Activated CD4-positive, alpha-beta T cell treated with anti-CD3 and anti-CD28 coated beads, Interleukin-2, Interleukin-6, amounts not matched to agents 100 ng/mL and 50 ng/mL, durations not matched to agents 16 hours and 8 hours (primary cell): ENCODE measurements at places on chromosomes 6 and 20.

DNA sequence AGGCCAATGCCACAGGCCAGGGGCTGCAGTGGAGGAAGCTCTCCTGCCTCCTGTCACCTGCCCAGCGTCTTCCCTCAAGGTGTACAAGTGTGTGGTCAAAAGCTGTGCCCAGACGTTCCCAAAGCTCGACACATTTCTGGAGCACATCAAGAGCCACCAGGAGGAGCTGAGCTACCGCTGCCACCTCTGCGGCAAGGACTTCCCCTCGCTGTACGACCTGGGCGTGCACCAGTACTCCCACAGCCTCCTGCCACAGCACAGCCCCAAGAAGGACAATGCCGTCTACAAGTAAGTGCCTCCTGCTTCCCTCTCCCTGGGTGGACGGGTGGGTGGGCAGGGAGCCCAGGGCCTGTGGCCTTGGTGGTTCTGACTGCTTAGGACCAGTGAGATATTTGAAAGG, 38.2 kb downstream of the ZNF341 start:
- DNase-seq = no peak

DNA sequence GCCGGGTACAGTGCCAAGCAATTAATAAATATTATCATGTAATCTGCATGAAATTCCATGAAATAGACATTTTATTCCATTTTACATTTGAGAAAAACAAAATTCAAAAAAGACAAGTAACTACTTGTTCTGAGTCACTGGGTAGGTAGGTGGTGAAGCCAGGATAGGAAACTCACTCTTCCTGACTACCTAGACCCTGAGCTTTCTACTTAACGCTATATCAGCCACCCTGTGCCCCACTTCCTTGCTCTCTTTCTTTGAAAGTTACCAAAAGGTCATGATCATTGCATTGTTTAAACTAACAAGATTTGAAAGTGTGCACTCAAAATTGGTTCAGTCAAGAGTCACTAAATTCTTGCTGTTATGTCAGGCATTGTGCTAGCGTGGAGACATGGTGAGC, 235.7 kb downstream of the CD83 start:
- DNase-seq = no peak

GRCh38 chr20:23644164-23644563, 6.4 kb upstream of the CST3 start:
- no peak for DNase-seq

- no peak for DNase-seq
Measured at GRCh38 chr6:14086701-14087100, 30.9 kb upstream of the CD83 start.

DNA sequence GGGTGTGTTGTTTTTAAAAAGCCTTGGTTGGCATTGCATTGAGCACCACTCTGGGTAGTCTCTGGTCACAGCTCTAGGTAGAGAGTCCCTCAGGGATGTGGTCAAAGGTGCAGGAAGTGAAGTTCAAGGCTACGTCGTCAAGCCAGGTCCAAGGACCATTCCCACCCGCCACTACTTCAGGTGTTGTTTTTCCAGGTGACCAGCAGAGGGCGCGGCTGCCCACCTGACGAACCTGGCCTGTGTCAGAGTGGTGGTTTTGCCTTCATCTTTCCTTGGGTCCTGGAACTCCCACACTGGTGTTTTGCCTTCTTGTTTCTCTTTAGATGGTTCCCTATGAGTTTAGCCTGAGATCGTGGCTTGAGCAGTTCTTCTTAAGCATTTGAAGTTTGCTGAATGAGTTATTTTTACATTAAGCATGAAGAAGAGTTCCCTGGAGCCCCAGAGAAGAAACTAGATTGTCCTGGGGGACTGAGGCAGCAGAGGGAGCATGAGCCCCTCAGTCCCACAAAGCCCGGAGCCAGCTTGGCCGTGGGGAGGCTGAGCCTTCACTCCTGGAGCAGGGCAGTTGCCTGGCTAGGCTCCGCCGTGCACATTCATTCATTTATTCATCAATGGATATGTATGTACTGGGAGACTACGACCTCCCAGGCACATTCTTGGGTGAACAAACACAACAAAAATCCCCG, 5.6 kb upstream of the PHACTR3 start:
- DNase-seq = peak; percentile 55

GRCh38 chr6:26158076-26158580, 70.9 kb downstream of the HFE start:
- DNase-seq = peak; percentile 94

- no peak for DNase-seq
Measured at GRCh38 chr6:36657942-36658544, 20.5 kb upstream of the CDKN1A start.

DNA sequence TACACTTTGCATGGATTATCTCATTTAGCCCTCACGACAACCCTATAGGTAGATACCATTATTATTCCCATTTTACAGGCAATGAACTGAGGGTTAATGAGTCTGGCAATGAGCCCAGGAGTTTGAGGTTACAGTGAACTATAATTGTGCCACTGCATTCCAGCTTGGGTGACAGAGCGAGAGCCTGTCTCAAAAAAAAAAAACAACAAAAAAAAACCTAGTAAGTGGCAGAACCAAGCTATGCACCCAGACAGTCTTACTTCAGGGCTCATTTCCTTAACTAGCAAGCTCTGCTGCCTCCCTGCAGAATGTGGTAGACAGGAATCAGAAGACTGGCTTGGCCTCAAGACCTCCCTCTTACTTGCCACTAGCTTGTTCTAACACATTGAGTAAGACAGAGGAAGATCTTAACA, 71.9 kb upstream of the RREB1 start:
- DNase-seq = no peak

GRCh38 chr6:141467041-141467440, 665.7 kb upstream of the GJE1 start:
- no peak for DNase-seq

DNA sequence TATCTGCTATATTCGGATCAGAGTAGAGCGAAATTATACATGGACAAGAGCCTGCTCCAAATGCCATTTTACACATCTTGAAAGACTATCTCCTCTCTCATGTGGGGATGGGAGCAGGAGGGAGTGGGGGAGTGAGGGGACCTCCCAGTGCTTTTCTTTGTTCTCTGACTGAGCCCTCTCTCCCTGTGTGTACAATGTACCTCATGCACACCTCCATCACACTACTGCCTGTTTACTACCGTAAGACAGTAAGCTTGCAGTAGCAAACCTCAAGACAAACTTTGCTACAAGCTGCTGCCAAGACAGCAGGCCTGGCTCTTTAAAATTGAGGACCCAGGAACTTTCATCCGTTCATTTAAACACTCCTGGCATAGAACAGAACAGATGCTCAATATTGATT, 7.2 kb downstream of the NHSL1 start:
- no peak for DNase-seq

DNA sequence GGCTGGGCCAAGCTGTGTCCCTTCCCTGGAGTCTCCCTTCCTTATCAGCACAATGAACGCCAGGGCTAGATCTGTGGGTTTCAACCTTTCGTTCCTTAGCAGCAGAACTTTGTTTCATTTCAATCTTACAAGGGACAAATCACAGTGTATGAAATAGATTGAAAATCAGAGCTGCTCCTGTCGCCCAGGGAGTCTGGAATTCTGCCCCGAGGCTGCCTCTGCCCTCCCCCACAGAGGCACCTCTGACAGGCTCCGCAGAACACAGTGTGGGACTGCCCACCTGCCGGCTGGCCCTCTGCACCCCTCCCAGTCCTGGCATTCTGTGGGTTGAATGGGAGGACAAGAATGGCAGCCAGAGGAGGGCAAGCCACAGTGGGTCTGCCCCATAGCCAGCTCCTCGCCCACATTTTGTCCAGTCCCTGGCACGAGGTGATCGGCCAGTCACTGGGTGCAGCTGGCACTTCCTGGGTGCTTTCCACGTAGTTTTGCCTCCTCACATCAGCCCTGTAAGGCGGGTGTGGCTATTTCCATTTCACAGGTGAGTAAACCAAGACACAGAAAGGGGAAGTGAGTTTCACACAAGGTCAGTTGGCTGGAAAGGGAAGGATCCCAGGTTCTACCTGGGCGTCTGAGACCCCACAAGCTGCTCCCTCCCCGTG, 26.1 kb downstream of the MANBAL start:
- no peak for DNase-seq

GRCh38 chr6:38346291-38347079, 293.2 kb downstream of the BTBD9 start:
- DNase-seq = no peak

GRCh38 chr6:157727629-157728182, 95.3 kb upstream of the SNX9 start:
- no peak for DNase-seq

DNA sequence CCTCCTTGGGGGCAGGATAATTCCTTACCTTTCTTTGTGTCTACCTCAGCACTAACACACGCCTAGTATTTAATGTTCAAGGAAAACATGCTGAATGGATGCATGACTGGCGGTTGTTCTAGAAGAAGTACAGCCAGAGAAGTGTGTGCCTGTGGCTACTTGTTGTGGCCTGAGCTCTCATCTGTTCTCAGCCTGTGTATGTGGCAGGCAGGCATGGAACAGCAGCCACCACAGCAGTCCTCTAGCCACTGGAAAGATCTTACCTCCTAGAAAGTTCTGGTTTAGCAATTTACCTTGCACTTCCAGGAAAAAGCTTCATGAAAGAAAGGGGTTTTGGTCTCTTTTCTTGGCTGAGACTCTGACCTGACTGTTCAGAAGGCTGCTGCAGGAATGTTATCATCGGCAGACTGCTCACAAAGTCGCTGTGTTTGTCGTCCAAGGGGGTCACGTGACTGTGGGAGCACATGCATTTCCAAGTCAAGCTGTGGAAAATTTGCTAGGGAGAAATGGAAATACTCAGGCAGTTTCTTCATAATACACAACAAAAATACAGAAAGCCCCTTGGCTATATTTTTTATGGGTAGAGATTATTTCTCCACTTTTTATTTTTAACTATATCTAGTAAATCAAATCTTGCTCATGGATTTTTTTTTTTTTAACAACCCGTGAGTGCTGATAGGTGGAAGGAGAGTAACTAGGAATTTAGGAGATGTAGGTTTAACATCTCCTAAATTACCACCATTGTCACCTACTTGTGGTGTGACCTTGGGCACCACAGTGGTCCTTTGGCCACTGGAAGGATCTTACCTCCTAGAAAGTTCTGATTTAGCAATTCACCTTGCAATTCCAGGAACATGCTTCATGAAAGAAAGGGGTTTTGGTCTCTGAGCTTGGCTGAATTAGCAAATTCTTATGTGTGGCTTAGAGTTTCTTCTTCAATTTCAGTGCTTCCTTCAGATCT, 110.8 kb upstream of the GPR6 start:
- no peak for DNase-seq

DNA sequence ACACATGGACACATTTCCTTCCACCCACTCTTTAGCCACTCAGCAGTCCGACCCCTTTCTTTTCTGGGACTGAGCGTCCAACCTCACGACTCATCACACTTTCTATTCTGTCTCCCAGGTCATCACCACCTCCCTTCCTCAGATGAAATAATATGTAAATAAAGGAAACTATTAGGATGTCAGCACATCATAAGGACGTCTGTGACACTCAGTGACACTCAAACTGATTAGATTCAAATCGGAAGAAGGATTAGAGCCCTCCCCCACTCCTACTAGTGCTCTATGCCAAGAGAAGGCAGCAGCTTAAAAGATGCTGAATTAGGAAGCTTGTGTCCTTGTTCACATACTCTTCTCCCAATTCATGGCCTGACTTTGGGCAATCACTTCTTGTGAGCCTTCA, 113.6 kb downstream of the TNFRSF21 start:
- no peak for DNase-seq

DNA sequence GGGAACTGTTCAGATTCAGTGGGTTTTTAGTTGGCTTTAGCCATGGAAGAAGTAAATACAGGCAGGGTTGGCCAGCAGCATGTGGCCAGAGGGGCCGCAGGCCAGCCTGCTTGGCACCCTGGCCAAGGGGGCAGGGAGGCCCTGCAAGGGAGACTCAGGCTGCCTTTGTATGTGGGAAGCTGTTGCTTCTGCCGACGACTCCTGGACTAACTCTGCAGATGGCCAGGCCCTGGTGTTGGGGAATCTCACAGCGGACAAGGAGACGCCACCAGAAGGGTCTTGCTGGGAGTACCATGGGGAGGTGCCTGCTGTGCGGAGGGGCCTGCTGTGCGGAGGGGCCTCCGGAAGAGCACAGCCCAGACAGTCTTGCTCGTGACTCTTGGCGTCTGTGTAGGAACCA, 25.2 kb downstream of the PYGB start:
- DNase-seq = no peak

DNA sequence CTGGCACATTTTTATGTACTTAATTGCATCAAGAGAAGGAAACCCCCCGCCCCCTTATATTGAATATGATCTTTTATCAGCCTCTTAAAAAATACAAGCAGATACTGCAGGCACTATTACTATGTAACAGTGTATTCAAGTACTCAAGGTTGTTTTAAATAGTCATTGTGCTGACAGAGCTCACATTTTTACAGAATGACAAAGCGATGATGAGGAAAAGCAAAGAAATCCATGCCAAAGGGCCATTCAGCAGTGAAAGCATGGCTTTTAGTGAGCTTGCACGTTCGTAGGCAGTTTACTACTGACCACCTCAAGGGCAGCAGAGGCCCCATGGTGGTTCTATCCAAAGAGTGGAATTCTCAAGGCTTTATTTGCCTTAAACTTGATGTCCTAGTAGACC, 146.8 kb downstream of the RPS12 start:
- no peak for DNase-seq

GRCh38 chr6:1864496-1864895, 254.8 kb downstream of the FOXC1 start:
- no peak for DNase-seq

DNA sequence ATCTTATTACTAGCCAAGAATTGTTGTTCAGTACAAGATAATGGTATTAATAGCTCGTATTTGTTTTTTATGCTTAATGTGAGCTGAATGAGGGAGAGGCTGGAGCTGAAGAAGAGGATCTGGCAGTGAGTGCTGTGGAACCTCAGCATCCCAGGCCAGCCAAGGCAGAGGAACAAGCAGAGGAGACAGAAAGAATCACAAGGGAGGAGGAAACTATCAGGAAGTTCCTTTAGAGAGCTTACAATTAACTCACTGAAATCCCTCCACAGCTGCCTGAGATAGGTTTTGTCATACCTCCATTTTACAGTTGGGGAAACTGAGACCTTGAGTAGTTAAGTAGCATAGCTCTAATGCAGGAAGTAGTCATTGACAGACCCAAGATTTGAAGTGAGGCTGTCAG, 39.9 kb upstream of the TULP4 start:
- DNase-seq = no peak
